Stimulated activated naive CD8-positive, alpha-beta T cell treated with anti-CD3 and anti-CD28 coated beads, Interleukin-15, Interleukin-2, amounts not matched to agents 100 U/mL and 50 U/mL, for 24 hours (primary cell): ENCODE measurements at places on chromosomes 12 and 14.

GRCh38 chr12:43292699-43293098, 259.3 kb downstream of the ADAMTS20 start:
- DNase-seq, result no peak

DNA sequence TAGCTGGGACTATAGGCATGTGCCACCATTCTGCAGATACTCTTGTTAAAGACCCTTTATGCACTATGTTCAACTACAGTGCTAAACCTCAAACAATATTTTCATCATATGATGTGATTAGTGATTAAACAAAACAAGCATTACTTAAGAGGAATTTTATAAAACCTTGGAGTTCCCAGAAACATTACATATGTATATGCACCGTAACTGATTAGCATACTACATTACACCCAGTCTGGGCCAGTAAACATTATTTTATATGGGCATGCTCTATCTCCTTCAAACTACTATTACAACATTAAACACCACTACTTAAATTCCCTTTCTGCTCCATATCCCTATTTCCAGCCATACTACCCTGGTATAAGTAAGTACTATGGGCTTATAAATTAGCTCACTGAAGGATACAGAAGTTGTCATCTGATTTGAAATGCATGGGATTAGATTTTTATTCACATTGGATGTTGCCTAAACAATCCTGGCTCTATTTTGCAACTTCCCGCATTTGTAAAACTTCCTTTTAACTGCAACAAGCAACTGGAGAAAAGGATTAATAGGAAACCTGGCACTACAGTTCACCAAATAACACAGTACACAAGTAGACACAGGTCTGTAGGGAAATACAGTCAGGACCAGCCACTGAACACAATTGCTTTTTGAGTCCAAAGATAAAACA, 205.8 kb downstream of the MED13L start:
- no peak for DNase-seq

DNA sequence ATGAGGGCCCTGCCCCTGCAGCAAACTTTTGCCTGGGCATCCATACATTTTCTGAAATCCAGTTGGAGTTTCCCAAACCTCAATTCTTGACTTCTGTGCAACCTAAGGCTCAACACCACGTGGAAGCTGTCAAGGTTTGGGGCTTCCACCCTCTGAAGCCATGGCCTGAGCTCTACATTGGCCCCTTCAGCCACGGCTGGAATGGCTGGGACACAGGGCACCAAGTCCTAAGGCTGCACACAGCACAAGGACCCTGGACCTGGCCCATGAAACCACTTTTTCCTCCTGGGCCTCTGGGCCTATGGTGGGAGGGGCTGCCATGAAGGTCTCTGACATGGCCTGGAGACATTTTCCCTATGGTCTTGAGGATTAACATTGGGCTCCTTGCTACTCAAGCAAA, 266.3 kb downstream of the LRIG3 start:
- no peak for DNase-seq

- DNase-seq, result no peak
Observed at GRCh38 chr14:52055167-52055566, 13.7 kb downstream of the NID2 start.

- DNase-seq, result no peak
Observed at GRCh38 chr12:101015044-101015443, 195.0 kb downstream of the SLC5A8 start.
